ENCODE measurements at places on chromosomes 12 and 14.

GRCh38 chr14:53921027-53921426, 35.6 kb downstream of the BMP4 start:
- DNase-seq = no peak

- DNase-seq = no peak
Measured at GRCh38 chr14:93954900-93955849, 21.2 kb downstream of the ASB2 start.

DNA sequence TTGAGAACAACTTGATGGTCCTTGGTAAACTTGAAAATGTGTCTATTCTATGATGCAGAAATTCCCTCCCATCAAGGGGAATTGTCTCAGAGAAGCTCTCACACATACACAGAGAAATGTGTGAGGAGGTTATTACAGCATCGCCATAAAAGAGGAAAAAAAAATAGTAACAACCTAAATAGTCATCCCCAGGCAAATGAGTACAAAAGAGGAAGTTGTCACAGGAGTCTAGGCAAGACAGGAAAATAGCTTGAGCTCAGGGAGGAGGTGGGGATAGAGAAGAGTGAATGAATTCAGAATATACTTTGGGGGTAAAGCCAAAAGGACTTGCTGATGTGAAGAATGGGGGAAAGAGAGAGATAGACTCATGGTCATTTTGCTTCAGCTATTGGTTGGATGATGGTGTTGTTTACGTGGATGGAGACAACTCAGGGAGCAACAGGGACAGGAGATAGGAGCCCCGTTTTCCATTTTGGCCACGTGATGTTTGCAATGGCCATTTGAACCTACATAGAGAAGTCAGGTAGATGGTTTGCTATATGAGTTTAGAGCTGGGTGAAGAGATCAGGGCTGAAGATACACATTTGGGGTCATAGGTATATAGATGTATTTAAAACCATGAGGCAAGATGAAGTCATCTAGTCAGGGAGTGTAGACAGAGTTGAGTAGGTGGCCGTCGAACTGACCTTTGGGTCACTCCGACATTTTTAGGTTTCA, 20.3 kb downstream of the LRRC74A start:
- DNase-seq = no peak

GRCh38 chr12:118560733-118561132, 184.4 kb downstream of the SUDS3 start:
- DNase-seq = no peak

GRCh38 chr14:101972126-101972866, 7.9 kb downstream of the DYNC1H1 start:
- DNase-seq = no peak

GRCh38 chr12:41325336-41325735, 137.2 kb downstream of the PDZRN4 start:
- no peak for DNase-seq

- DNase-seq = peak; percentile 84
Measured at GRCh38 chr12:53061404-53062010, 11.6 kb downstream of the TNS2 start.

- no peak for DNase-seq
Measured at GRCh38 chr12:120659151-120659525, 18.7 kb downstream of the CABP1 start.

DNA sequence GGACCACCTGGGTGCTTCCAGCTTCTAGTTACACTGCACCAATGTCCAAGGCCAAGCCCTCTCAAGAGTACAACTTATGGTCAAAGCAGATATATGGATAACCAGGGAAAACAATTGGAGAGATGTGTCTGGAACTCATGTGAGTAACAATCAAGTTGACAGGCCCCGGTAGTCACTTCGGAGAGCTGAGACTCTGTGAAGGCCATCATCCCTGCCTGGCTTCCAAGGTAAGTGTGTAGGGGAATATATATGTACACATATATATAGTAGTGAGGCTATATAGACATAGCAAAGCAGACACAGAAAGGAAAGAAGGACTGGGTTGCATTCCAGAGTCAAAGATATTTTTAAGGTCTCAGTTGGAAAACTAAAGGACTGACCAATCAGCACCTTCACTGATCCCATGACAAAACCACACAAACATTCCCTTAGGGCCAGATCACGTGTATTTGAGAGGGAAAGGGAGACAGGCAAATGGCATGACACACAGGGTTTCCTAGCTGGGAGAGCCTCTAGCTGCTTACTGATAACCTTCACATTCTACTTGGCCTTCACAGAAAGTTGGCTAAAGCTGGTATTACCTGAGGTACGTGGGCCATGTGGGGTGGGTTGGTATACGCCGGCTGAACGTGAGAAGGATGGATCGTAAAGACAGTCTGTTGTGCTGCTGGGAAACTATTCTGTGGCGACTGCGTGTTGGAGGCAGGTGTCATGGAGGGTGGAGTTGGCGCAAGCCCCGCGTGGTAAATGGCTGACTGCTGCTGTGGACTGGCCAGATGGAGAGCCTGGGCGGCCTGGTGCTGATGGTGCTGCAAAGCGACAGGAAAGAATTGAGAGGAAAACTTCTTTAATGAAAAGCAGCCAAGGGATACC, 50.0 kb downstream of the SH2B3 start:
- DNase-seq = no peak

DNA sequence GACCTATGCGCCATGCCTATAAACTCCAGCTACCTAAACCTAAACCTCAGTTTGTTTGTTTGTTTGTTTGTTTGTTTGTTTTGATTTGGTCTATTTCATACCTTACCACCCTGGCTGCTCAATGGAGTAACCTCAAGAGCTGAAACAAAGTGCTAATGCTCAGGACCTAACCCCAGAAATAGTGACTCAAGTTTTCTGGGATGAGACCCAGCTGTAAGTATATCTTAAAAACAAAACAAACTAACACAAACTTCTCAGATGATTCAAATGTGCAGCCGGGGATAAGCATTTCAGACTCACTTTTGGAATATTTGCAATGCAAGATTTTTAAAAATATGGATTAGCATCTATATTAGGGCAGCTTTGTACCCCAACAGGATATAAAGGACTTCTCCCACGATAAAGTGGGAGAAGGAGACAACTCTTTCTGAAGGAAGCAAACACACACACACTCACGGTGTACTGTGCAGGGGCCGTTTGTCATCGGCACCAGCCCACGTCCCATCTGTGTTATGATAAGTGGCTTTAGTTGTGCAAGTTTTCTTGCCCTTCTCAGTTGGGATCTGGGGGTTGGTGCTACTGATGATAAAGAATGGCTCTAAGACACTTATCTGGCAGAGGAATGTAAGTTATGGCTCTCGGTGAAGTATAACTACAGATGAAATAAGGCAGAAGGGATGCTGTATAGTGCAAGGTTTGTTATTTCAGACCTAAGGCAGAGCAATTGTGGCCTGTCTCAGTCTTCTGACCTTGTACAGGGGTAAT, 516.7 kb upstream of the TMEM132C start:
- no peak for DNase-seq

- no peak for DNase-seq
Measured at GRCh38 chr12:2291182-2291832, 238.5 kb downstream of the CACNA1C start.

DNA sequence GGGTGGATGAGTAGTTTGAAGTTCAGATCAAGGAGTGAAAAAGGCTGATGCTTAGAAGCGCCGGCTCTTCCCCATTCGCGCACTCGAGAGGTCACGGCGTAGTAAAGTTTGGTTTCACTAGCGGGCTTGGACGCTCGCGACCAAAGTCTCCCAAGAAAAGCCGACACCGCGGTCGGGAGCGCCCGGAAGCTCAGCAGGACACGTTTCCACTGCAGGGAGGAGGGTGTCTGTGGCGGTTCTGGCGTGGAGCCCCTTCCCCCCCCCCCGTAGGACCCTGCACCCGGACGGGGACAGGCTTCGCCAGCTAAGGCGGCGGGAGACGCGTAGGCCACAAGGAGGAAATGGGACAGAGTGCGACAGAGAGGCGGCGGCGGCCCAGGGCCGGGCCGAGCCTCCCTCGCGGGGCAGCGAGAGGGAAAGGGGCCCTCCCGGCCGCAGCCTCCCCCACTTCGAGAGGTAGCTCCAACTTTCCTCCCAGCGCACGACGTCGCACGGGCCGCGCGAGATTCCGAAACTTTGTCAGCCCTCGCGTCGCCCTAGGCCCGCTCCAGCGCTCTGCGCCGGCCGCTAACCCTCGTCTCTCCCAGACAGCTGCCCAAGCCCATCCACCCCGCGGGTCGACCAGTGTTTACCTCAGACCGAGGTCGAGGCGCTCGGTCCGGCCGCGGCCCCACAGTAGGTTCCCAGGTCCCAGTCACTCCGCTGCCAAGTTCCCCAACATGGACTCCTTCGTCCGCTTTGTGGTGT, 480 bp downstream of the SCAF11 start:
- peak; percentile 72 for DNase-seq

GRCh38 chr14:28307506-28307905, 459.1 kb upstream of the FOXG1 start:
- DNase-seq = no peak

GRCh38 chr14:105023791-105024480, 3.1 kb upstream of the CDCA4 start:
- no peak for DNase-seq

- DNase-seq = no peak
Measured at GRCh38 chr12:22406627-22407026, 72.1 kb upstream of the ST8SIA1 start.

DNA sequence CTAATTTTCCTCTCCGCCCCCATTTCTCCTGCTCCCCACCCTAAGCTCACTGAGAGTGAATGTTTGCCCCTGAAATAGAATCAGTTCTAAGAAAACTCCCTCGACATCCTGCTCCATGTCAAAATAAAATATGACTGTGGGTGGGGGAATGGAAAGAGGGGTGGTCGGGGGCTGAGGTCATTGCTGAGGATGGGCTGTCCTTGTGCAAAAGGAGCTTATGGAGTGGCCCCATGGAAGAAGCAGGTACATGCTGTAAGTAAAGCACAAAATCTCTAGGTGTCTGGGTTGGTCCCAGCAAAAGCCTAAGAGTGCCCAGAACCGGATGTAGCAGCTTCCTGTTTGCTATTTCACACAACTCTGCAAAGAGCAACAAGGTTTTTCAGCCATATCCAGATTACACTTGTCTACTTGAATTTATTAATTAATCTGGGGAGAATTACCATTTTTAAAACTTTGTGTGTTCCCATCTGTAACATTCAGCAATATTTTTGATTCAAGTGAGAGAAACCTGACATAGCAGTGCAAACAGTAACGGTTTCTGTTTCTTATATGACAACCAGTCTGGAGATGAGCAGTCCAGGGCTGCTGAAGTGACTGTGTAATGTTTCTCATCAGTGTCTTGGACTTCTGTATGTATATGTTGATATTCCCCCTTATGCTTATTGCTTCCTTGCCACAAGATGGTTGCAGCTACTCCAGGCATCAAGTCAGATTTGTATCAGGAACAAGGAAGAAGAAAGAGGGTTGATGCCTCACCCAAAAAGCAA, 40.4 kb upstream of the GZMB start:
- no peak for DNase-seq

DNA sequence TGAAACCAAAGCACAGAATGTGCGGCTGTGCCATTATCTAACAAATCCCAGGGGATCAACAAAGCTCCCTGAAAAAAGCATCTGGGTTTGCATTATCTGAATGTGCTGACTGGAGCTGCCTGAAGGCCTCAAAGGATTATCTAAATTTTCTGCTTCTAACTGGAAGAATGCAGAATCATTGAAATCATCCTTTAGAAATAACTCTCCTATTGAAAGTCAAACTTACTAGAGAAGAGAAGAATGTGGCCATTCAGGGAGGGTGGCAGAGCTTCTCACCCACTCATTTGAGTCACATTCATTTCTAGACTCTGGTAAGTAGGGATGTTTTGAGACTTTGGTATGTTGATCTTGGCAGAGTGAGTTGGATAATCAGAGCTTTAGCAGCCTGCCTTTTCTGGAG, 220.6 kb upstream of the RGS6 start:
- no peak for DNase-seq

- DNase-seq = no peak
Measured at GRCh38 chr12:55717011-55718007, 1.5 kb downstream of the BLOC1S1 start.

DNA sequence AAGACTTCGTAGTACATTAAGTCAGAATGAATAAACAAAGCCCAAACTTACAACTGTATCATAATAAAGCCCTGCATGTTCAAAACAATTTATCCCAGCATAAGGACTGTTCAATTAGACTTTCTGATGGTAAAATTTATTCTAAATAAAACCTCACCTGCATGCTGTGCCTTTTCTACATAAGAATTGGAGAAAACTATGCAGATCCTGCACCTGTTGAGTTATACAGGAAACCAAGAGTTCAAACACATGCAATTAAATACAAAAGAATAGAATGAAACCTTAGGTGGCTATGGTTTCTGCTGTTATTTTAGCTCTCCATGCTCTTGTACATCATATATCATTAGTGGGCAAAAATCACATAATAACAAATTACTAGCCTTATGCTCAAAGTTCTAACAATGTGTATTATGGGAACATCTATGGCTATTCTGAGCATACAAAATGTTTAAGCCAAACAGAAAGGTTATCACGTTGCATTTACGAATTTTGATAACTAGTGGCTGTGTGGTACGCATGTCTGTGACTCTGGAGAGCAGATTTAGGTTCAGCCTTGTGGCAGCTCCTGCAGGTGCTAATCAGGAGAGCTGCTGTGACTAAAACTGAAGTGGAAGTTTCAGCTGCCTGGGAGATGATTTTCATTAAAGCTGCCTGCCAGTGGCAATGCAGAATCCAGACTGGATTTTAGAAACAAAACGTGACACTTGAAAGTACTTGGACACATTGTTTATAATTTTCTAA, 36.1 kb upstream of the LRFN5 start:
- DNase-seq = peak; percentile 8

DNA sequence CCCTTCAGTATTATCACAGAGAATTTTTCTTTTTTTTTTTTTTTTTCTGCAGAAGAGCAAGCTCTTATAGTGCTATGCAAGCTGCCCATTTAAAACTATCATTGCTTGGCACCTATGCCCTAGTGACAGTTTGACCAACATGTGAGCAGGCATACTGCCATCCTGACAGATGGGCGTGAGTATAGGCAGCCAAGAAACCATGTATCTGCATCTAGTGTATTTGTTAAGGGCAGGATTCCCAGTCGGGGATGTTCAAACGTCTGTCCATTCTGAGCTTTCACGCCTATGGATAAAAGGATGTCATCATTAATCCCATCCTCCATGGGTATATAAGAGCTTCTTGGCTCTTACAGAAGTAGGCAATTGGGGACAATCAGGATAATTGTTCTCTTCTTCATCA, 8.8 kb downstream of the VRK1 start:
- DNase-seq = peak; percentile 56

GRCh38 chr12:26845057-26845666, 12.2 kb upstream of the ITPR2 start:
- no peak for DNase-seq

DNA sequence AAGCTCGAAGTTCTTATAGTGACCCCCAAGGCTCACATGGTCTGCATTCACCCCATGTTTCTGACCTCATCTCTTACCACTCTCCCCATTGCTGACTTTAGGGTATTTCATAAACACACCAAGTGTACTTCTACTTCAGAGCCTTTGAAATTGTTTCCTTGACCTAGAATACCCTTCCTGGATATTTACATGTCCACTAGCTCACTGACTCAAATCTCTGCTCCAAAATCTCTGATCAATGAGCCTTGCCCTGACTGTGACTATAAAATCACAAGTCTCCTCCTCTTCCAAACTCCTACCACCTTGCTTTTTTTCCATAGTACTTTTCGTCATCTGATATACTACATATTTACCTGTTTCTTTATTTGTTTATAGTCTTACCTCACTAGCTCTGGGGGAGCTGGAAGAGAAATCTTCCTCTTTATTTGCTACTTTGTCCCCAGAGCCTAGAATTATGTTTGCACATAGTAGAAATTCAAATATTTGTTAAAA, 105.1 kb downstream of the RMST start:
- DNase-seq = no peak

GRCh38 chr14:66509874-66510273, 1.9 kb downstream of the GPHN start:
- no peak for DNase-seq
